Brain microvascular endothelial cell (primary cell): ENCODE measurements at places on chromosomes 16 and 17.

DNA sequence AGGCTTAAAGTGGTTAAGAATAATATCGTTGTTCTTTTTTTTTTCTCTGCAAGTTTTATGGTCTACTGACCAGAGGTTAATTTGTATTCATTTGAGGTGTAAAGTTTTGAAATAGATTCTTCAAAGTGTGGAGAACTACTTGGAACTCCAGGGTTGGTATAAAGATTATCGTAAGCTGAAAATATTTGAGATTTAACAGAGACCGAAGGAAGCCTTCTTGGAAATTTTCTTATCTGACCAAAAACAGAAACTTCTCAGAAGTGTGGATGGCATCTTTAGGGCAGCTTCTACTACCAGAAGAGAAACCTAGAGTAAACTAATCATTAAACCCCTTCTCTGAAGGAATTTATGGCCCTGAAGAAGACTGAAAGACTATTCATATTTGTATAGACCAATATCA is 206.8 kb upstream of the MON1B start:
- no peak for DNase-seq

DNA sequence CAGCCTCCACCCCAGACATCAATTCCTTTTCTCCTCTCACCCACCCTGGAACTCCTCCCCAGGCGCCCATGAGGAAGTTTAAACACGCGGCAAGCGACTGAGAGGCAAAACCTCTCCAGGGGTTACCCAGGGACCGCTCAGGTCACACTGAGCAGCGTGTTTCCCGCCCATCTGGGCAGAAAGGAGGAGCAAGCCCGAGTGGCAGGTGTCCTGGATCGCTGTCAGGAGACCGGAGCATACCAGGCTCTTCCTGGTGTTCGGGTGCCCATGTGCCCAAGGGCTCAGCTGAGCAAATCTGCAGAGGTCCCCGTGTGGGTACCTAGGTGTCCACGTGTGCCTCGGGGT is 491 bp downstream of the SLC25A19 start:
- no peak for DNase-seq

DNA sequence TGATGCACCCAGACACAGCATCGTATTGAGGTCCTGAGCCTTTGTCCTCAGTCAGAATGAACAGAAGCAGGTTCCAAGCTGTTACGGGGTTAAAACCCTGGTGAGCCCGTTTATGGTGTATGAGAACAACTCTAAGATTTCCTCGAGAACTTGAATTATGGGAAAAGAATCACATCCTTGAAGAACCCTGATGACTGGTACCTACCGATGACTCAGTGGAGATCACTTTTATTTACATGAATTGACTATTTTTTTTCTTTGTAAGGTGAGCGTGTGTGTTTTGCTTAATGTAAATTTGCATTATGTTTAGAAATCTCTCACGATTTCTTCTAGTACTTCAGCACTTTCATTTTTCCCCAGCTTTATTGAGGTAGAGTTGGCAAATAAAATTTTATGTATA is 3.3 kb upstream of the KRTAP4-4 start:
- no peak for DNase-seq

- no peak for DNase-seq
These were observed 1.2 kb downstream of the GID4 start for GRCh38 chr17:18040261-18040858.

DNA sequence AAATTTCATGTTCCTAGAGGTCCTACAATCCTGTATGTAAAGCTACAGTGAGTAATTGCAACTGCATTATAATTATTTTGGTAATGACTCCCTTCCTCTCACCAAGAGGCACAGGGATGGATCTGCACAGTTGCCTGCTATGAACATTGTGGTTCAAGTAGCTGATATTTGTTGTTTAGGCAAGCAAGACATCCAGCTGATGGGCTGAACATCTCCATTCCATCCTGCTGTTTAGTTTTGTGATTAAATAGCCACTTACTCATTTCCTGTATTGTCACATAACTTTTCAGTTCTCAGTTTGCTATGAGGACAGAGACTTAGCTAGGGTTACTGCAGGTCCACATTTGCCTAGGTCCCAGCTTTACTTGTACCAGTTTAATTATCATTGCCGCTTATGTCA is 181.2 kb upstream of the TBX2 start:
- peak; percentile 74 for DNase-seq

- DNase-seq, result no peak
These were observed 43.5 kb downstream of the SMPD3 start for GRCh38 chr16:68404736-68405345.

- peak; percentile 27 for DNase-seq
These were observed 126.1 kb upstream of the NUDT7 start for GRCh38 chr16:77596261-77596660.

DNA sequence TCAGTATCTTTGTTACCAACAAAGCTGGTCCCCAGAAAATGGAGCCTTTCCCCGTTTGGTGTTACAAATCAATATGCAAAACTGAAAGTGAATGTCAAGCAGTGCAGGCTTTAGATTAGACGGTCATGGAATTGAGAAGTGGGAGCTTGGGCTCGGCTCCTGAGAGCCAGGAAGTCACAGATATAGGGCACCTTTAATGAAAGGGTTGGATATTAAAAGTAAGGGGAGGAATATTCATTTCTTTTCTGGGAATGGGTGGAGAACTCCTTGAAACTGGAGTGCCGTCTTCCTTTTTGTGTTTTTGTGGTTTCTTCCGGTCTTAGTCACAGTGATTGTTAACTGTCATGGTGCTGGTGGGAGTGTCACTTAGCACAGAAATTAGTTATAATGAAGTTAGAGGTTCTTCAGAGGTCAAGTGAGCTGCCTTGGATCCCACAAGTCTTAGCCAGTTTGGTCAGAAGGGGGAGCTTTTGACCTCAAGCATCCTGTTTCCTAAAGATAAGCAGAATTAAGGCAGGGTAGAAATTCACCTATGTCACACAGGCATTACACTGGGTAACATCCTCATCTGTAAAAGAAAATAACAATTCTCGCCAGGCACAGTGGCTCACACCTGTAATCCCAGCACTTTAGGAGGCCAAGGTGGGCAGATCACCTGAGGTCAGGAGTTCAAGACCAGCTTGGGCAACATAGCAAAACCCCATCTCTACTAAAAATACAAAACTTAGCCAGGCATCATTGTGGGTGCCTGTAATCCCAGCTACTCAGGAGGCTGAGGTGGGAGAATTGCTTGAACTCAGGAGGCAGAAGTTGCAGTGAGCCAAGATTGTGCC is 9.6 kb upstream of the EIF1 start:
- DNase-seq, result no peak

- no peak for DNase-seq
These were observed 358.1 kb downstream of the KCNJ2 start for GRCh38 chr17:70527364-70527888.

- DNase-seq, result no peak
These were observed 120.3 kb downstream of the KATNIP start for GRCh38 chr16:27670071-27670810.

DNA sequence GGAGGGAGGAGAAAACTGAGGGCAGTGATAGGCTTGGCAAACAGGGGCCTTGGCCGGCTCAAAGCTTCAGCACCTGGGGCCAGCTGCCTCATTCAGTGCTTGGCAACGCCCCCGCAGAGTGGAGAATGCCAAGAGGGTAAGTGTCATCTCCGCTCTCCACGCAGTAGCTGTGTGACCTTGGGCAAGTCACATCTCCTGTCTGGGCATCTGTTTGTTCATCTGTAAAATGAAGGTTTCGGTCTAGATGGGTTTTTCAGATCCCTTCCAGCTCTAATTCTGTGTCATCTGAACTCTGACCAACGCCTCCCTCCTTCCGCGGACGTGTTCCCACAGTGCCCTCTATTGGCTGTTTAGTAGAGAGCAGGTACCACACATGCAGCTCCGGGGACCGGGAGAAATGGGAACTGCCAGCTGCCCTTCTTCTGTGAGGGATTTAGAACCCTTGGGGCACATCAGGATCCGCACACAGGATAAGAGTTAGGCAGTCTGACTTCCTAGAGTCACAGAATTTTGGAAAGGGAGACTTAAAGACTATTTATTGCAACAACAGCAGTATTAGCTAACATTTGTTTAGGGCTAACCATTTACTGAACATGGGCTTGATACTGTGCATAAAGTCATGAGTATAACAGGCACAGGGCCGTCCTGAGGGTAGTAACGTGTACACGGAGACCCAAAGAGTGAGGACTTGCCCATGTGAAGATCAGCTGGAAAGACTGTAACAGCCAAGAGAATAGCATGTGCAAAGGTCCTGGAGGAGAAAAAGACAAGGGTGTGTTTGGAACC is 26.8 kb downstream of the GP2 start:
- peak; percentile 34 for DNase-seq

- DNase-seq, result no peak
These were observed 456.8 kb upstream of the CCL2 start for GRCh38 chr17:33798308-33798707.

GRCh38 chr16:1713933-1714332 is 7.9 kb downstream of the MAPK8IP3 start:
- DNase-seq, result no peak

DNA sequence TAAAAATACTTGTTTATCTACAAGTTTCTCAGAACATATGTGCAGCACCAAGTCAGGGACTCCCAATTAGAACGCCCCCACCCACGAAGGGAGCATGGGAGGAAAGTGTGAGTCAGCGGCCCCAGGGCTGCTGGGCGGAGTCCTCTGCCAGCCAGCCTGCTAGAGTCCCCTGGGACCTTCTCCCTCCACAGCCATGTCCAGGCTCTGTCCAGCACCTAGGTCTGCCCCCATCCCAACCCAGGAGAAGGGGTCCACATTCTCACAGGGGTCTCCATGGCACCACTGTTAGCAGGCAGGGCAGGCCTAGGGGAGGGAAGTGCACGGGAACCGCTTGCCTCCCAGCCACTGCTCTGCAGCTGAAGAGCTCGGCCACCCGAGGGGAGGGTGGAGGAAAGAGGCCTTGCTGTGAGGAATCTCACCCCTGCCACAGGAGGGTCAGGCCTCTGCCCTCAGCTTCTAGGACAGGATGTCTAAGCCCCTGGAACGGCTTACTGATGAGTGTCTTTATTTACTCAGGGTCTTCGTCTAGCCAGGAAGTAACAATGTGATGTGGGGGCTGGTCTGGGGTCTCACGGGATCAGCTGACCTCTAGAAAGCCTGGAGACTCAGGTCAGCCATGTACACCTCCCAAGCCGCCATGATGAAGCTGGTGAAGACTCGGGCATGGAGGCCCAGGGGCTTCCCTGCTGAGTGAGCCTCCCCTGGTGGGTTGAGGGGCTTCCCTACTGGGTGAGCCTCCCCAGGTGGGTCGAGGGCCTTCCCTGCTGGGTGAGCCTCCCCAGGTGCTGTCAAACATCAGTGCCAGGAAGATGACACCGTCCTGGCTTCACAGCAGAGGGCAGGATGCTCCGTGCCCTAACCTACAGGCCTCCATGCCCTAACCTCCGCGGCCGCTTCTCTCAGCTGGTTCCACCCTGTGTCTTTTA is 190.3 kb downstream of the RBFOX3 start:
- DNase-seq, result peak; percentile 28

DNA sequence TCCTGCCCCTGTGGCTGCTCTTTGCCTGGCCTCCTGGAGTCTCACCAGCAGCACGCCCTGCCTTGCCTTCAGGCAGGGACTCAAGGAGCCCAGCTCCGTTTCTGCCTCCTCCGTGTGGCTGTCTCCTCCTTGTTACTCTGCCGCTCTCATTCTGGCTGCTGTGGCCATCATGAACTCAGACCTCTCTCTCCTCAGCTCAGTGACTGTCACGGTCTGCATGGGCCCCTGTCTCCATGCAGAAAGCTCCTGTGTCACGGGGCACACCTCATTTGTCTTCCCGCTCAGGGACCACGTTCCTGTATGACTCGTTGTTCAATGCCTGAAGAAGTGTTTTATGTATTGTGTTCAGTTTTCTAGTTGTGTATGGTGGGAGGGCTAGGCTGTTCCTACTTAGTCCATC is 25.3 kb downstream of the RPTOR start:
- no peak for DNase-seq

DNA sequence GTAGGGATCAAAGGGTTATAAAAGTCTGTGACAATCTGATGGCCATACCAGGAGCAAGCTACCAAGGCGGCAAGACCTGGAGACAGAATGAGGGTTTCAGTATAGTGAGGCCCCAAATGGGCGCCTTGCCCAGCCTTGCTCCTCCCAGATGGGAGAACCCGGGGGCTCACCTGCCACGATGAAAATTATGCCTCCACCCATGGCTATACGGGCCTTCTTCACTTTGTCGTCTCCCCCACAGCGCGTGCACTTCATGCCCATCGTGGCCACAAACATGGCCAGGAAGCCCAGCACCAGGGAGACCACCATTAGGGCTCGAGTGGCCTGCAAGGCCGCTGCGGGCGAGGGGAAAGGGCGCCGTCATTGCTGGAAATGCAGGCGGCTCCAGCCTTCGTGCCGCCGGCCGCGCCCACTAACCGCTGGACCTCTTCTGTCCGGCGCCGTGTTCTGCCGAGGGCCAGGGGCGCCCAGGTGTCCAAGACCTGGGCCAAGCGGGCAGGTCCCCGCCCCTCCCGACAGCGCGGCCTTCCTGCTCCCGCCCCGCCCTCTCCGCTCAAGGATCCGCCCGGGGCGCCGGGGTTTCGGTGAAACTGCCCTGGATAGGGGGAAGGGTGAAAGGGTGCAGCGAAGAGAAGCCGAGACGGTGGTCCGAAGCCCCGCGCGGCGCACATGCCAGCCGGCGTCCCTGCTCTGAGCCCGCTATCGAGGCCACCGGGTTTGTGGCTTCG is 1.5 kb downstream of the CLDN7 start:
- DNase-seq, result no peak
